Activated CD4-positive, alpha-beta T cell treated with anti-CD3 and anti-CD28 coated beads for 36 hours (primary cell): ENCODE measurements at places on chromosomes 1 and 21. TPM values are rescaled to one million over a fixed set of nuclear protein-coding genes. Genes with fewer than 3 reads are reported as not detected.

- H3K4me3 ChIP-seq: no peak overlapping the region
- peaks cover 21% of the 10 kb centered on the region for H3K36me3 ChIP-seq
- H3K27ac ChIP-seq: no peak overlapping the region
- DNase-seq: no peak
- no peaks in the 10 kb centered on the region for H3K4me1 ChIP-seq
- H3K27me3 ChIP-seq: no peaks in the 10 kb centered on the region
Measured at GRCh38 chr1:100087396-100087795, 45.3 kb downstream of the SASS6 start.

GRCh38 chr1:24903560-24903954 lies 26.5 kb downstream of the RUNX3 start:
- H3K4me3 ChIP-seq: no peak overlapping the region
- peaks cover 17% of the 10 kb centered on the region for H3K4me1 ChIP-seq
- peaks cover 63% of the 10 kb centered on the region for H3K36me3 ChIP-seq
- H3K27me3 ChIP-seq: no peaks in the 10 kb centered on the region
- no peak overlapping the region for H3K27ac ChIP-seq

GRCh38 chr1:77282187-77282865 lies 507 bp downstream of the AK5 start:
- peak overlapping the region; percentile 70 for H3K4me3 ChIP-seq
- no peaks in the 10 kb centered on the region for H3K27me3 ChIP-seq
- H3K4me1 ChIP-seq: peaks cover 32% of the 10 kb centered on the region
- H3K36me3 ChIP-seq: no peaks in the 10 kb centered on the region
- peak overlapping the region; percentile 64 for H3K27ac ChIP-seq
- peak; percentile 66 for DNase-seq

GRCh38 chr1:115056395-115056798 lies 26.8 kb downstream of the TSHB start:
- no peak for DNase-seq
- H3K27me3 ChIP-seq: no peaks in the 10 kb centered on the region
- H3K4me1 ChIP-seq: peaks cover 8% of the 10 kb centered on the region

GRCh38 chr1:27928216-27928954 lies 6.4 kb upstream of the SMPDL3B start:
- no peak overlapping the region for H3K27ac ChIP-seq
- DNase-seq: no peak
- H3K27me3 ChIP-seq: peaks cover 3% of the 10 kb centered on the region
- no peaks in the 10 kb centered on the region for H3K36me3 ChIP-seq
- no peaks in the 10 kb centered on the region for H3K4me1 ChIP-seq

GRCh38 chr1:25247829-25248754 lies 838 bp upstream of the RSRP1 start:
- H3K27me3 ChIP-seq: no peaks in the 10 kb centered on the region
- peaks cover 37% of the 10 kb centered on the region for H3K36me3 ChIP-seq
- peaks cover 33% of the 10 kb centered on the region for H3K4me1 ChIP-seq
- peak overlapping the region; percentile 77 for H3K27ac ChIP-seq

DNA sequence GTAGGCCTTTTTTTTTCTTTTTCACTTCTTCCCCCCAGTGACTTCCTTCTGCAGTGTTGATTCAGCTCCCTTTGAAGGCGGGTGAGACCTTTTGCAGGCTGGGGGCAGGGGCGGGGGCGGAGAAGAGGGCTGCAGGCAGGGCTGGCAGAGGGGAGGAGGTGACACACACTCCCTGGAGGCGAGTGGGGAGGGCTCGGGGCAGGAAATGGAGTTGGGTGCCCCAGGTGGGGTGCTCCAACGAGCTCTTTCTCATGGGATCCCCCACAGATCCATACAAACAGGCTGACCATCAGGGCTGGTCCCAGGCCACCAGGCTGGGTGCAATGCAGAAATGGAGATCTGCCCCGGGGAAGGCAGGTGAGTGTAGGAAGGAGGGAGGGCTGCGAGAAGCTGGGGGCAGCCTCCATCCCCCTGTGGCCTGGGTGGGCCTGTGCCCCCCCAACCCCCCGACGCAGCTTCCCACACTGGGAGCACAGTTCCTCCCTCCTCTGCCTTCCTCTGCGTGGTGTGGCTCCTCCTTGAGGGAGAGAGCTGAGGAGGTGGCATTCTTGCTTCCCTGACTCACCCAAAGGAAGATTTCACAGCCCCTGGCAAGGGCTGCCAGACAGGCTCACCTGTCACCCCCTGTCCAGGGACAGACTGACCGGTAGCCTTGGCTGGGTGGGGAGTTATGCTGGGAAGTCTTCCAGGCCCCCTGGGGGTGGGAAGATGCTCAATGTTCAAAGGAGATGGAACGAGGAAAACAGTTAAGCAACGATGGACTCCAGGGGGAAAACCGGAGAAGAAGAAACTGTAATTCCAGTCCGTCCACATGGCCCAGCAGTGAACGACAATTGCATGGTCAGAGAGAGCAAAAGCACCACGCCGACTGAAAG lies 7.1 kb upstream of the ITGB2 start:
- no peaks in the 10 kb centered on the region for H3K27me3 ChIP-seq
- H3K4me1 ChIP-seq: peaks cover 80% of the 10 kb centered on the region
- peak; percentile 97 for DNase-seq
- peaks cover 9% of the 10 kb centered on the region for H3K36me3 ChIP-seq

The FASLG gene
- 4.0 TPM for total RNA-seq

DNA sequence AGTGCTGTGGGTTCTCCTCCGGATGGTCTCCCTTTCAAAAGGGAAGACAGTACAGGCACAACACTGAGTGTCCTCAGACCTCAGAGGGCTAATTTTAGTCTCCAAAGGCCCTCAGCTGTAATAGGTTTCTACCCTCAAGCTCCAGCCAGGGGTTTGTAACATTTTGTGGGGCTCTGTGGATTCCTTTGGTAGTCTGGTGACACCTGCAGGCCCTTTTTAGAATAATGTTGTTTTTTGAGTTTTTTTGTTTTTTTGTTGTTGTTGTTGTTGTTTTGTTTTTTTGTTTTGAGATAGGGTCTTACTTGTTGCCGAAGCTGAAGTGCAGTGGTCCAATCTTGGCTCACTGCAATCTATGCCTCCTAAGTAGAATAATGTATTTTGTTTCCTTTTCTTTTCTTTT lies 15.0 kb upstream of the TMEM201 start:
- H3K4me1 ChIP-seq: no peaks in the 10 kb centered on the region
- H3K4me3 ChIP-seq: no peak overlapping the region
- H3K27me3 ChIP-seq: no peaks in the 10 kb centered on the region
- DNase-seq: no peak
- peaks cover 30% of the 10 kb centered on the region for H3K36me3 ChIP-seq

The EPHA8 gene
- total RNA-seq: not detected

The SPRR5 gene
- not detected for total RNA-seq

The RGS16 gene
- total RNA-seq: 30.6 TPM

- no peak overlapping the region for H3K27ac ChIP-seq
- no peak for DNase-seq
- H3K4me3 ChIP-seq: no peak overlapping the region
- H3K36me3 ChIP-seq: no peaks in the 10 kb centered on the region
- H3K4me1 ChIP-seq: peaks cover 3% of the 10 kb centered on the region
Measured at GRCh38 chr1:72366466-72366865, 84.1 kb upstream of the NEGR1 start.

DNA sequence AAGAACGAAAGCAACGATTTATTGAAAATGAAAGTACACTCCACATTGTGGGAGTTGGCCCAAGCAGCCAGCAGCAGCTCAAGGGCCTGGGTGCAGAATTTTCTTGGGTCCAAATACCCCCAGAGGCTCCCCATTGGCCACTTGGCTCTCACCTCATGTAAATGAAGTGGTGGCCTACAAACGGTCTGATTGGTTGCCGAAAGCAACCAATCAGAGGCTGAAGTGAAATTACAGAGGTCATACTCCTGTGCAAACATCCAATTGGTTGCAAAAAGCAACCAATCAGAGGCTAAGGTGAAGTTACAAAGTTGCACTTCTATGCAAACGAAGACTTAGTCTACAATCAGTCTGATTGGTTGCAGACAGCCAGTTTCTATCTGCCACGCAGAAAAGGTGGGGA lies 31.9 kb downstream of the FAM163A start:
- H3K36me3 ChIP-seq: no peaks in the 10 kb centered on the region
- H3K4me3 ChIP-seq: no peak overlapping the region
- DNase-seq: no peak
- H3K27me3 ChIP-seq: no peaks in the 10 kb centered on the region

- H3K27me3 ChIP-seq: no peaks in the 10 kb centered on the region
- H3K4me3 ChIP-seq: no peak overlapping the region
- H3K27ac ChIP-seq: no peak overlapping the region
- no peaks in the 10 kb centered on the region for H3K36me3 ChIP-seq
- H3K4me1 ChIP-seq: no peaks in the 10 kb centered on the region
Measured at GRCh38 chr1:27589841-27590426, 14.0 kb downstream of the AHDC1 start.

The NPHS2 gene
- not detected for total RNA-seq

DNA sequence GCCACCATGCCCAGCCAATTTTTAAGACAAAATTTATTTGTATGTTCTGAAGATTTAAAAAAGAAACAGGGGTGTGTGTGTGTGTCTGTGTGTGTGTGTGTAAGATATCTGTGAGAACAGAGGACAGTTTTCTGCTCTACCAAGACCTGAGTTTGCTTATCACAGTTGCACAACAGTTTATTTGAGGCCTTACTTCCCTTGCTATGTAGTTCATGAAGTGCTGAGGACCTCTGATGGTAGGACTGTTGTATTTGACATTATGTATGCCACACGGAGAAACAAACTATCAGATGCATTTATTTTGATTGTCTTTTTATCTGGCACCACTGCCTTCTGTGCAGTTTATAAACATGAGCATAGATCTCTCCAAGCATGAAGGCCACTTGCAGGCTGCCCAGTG lies 355.2 kb downstream of the PBX1 start:
- H3K27ac ChIP-seq: no peak overlapping the region
- no peak overlapping the region for H3K4me3 ChIP-seq
- no peaks in the 10 kb centered on the region for H3K27me3 ChIP-seq

DNA sequence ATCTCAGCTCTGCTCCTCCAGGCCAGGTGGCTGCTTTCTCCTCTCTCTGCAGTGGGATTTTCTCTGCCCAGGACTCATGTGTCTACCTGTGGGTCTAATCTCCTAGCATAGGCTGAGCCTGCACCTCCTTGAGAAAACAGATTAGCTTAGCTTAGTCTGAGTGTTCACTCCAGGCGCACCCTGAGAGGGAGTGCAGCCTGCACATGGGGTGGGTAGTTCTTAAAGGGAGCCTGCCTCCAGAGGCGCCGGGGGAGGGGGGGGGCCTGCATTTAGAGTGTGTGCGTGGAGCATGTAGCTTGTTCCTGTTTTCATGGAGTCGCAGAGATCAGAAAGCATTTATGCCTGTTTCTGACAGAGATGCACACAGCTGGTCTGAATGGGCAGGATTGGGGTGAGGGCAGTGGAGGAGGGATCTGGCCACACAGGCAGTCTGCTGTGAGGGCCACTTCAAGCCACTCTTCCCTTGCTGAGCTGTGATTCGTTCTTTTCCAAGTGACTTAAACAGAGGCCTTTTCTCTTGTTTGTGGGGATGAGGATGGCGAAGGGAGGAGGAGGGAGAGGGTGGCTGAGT lies 45.2 kb downstream of the GALNT2 start:
- H3K36me3 ChIP-seq: peaks cover 30% of the 10 kb centered on the region
- H3K4me3 ChIP-seq: no peak overlapping the region
- no peak for DNase-seq
- H3K27me3 ChIP-seq: no peaks in the 10 kb centered on the region

- DNase-seq: no peak
- no peaks in the 10 kb centered on the region for H3K4me1 ChIP-seq
- H3K27me3 ChIP-seq: no peaks in the 10 kb centered on the region
Measured at GRCh38 chr1:9041116-9041779, 15.0 kb upstream of the SLC2A7 start.

The FAM72C gene
- 15.3 TPM for total RNA-seq
